ENCODE measurements at places on chromosomes 1 and 21. TPM values are rescaled to one million over a fixed set of nuclear protein-coding genes. Genes with fewer than 3 reads are reported as not detected.

TMEM39B gene
- 6.3 TPM for total RNA-seq

TNFRSF4 gene
- total RNA-seq = 2.7 TPM

APCS gene
- not detected for total RNA-seq

TIE1 gene
- total RNA-seq = 28.4 TPM

LSS gene
- total RNA-seq = 35.1 TPM

OR2M3 gene
- not detected for total RNA-seq

ASAP3 gene
- total RNA-seq = 33.4 TPM

OR2L8 gene
- not detected for total RNA-seq

LCE1E gene
- not detected for total RNA-seq

CFHR3 gene
- not detected for total RNA-seq

ELF3 gene
- 6.0 TPM for total RNA-seq

SHC1 gene
- 38.8 TPM for total RNA-seq

TEDDM1 gene
- not detected for total RNA-seq

NBL1 gene
- 44.8 TPM for total RNA-seq

ANKRD35 gene
- total RNA-seq = 1.2 TPM

MCM3AP gene
- 60.2 TPM for total RNA-seq

USH2A gene
- total RNA-seq = 1.7 TPM

PERM1 gene
- total RNA-seq = 99.4 TPM

MASP2 gene
- not detected for total RNA-seq

RABGAP1L gene
- total RNA-seq = 174 TPM

CD84 gene
- total RNA-seq = 19.6 TPM

SELL gene
- total RNA-seq = 1.3 TPM

WLS gene
- total RNA-seq = 78.2 TPM

S100A3 gene
- total RNA-seq = 2.3 TPM

MATN1 gene
- total RNA-seq = not detected

RNU1-3 gene
- 1,097 TPM for total RNA-seq

CLCA1 gene
- not detected for total RNA-seq

RXRG gene
- 2.0 TPM for total RNA-seq

ZNF648 gene
- total RNA-seq = not detected

SPATA1 gene
- total RNA-seq = 1.9 TPM

PGLYRP4 gene
- total RNA-seq = not detected

KCNN3 gene
- 3.5 TPM for total RNA-seq

UBR4 gene
- 150 TPM for total RNA-seq

SPATA46 gene
- total RNA-seq = not detected

RHEX gene
- not detected for total RNA-seq

MRPL39 gene
- 43.5 TPM for total RNA-seq

PLA2G2E gene
- total RNA-seq = not detected

TNN gene
- total RNA-seq = 0.50 TPM

CD247 gene
- 1.2 TPM for total RNA-seq

SHISAL2A gene
- not detected for total RNA-seq

FLAD1 gene
- total RNA-seq = 27.4 TPM

KCND3 gene
- total RNA-seq = 18.3 TPM

LRRC71 gene
- total RNA-seq = not detected

MEAF6 gene
- 34.8 TPM for total RNA-seq

SLC44A5 gene
- 2.1 TPM for total RNA-seq

HUNK gene
- 0.16 TPM for total RNA-seq

SH3BGR gene
- total RNA-seq = 67.2 TPM

CFAP74 gene
- total RNA-seq = 0.07 TPM

DCST1 gene
- not detected for total RNA-seq

CYP4A11 gene
- not detected for total RNA-seq

GLRX2 gene
- 58.1 TPM for total RNA-seq

PLA2G5 gene
- total RNA-seq = 42.3 TPM

HCN3 gene
- total RNA-seq = 0.49 TPM
